Stimulated activated CD8-positive, alpha-beta memory T cell treated with anti-CD3 and anti-CD28 coated beads, Interleukin-4, amount 100 ng/mL, for 1 hour (primary cell): ENCODE measurements at places on chromosomes 3 and 15.
A peak's percentile ranks its signal among the peaks of the same experiment; 100 is the strongest.

- DNase-seq, result no peak
These were observed 919 bp downstream of the IDH2 start for GRCh38 chr15:90101130-90101968.

DNA sequence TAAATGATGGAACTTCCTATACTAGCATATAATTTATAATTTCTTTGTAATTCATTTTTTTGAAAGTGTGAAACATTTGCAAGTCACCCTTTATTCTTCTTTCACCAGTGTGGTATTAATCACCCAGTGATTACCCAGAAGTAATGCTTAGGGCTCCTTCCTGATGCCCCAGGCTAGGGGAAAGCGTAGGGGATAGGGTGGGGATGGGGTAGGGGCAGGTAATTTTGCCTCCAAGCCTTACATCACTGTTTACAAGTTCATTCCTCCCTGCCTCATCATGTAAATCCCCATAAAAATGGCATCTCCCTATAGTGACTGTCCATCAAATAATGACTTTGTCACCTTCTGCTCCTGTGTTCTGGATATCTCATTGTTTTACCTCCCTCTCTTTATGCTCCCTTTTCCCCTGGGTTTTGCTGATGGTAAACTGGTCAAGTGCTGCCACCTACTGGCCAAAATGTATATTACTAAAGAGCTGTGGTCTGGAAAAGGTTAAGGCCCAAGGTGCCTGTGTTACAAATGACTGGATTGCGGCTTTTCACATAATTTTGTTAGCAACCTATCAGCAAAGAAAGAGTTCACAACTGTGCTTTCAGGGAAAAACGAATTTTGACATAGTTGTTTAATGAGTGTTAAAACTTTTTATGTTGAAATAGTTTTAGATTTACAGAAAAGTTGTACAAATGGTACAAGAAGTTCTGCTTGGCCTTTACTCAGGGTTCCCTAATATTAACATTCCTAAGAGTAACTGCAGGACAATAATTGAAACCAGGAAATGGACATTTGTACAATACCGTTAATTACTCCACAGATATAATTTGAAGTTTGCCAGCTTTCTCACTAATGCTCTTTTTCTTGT lies 54.7 kb downstream of the ONECUT1 start:
- peak; percentile 36 for DNase-seq

DNA sequence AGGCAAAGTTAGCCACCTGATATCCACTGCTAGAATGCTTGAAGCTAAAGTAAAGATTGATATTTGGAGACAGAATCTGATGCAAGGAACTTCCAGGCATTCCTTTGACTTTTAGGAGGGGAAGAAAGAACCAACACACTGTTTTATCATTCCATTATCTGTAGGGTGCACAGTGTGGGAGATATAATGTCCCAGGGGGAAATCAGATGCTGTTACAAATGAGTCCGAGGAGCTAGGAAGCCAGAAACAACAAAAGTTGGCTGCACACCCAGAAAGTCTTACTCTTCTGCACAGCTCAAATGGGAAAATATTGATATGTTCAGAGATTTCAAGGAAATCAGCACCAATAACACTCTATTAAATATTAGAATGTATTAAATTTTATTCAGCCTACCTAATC lies 113.6 kb upstream of the ROBO1 start:
- no peak for DNase-seq

GRCh38 chr15:64695561-64695992 lies 79.8 kb downstream of the RBPMS2 start:
- DNase-seq, result no peak

- DNase-seq, result no peak
These were observed 244.8 kb upstream of the TPRG1 start for GRCh38 chr3:188926741-188927511.

GRCh38 chr15:84098604-84099003 lies 137.0 kb upstream of the GOLGA6L4 start:
- DNase-seq, result no peak

- no peak for DNase-seq
These were observed 130.9 kb downstream of the LRRK1 start for GRCh38 chr15:101049856-101050622.
